ENCODE measurements at places on chromosomes 1 and 21.
A peak's percentile ranks its signal among the peaks of the same experiment; 100 is the strongest.

GRCh38 chr1:209611771-209612570, 28.5 kb downstream of the CAMK1G start:
- DNase-seq = no peak

- no peak for DNase-seq
Measured at GRCh38 chr1:160971618-160972056, 17.0 kb upstream of the ITLN2 start.

- DNase-seq = no peak
Measured at GRCh38 chr1:165924117-165924516, 96.7 kb downstream of the UCK2 start.

DNA sequence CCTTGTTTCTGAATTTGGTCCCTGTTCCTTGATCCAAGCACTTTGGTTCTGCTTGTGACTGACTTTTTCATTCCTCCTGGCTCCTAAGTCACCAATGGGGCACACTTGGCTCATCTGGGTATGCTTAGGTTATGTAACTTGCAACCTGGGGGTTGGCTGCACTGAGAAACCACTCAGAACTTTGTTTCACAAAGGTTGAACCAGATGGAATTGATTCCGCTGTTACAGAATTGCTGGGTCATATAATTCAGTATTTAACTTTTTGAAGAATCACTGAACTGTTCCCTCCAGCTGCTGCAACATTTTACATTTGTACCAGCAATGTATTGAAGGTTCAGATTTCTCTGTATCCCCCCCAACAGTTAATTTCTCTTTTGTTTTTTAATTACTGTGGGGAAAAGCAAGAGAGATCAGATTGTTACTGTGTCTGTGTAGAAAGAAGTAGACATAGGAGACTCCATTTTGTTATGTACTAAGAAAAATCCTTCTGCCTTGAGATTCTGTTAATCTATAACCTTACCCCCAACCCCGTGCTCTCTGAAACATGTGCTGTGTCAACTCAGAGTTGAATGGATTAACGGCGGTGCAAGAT, 9.6 kb upstream of the NVL start:
- no peak for DNase-seq

GRCh38 chr1:33434363-33434750, 3.5 kb upstream of the PHC2 start:
- no peak for DNase-seq

DNA sequence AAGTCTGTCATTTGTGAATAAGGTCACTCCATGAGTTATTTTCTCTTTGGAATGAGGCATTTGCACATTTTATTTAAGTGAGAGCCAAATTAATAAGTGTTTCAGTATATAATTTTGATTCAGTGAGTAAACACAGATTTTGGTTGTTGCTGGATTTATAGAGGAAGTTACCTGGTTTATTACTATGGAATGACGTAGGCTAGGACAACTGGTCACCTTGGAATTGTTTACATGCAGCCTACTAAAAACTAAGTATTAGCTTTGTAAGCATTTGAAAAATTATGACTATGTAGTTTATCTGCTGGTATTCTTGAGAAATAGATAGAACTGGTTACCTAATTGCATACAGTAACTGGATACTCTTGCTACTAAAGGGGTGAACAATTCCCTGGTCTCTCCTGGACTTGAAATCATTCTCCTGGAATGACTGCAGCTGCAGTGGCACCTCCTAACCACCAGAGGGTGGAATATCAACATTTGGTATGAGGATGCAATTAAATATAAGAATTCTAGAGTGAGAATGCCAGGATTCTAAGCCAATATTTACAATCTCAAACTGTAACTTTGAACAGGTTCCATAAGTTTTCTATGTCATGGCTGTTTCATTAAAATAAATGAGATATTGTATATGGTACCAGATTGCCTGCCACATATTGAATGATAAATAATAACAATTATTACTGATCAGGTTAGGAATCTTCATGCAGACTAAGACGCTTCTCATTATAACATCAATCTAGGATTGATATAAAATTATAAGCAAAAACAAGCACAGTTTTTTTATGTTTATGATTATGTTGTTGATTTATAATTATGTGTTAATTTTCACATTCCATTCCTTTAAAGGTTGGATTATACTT, 3.5 kb upstream of the KRTAP27-1 start:
- DNase-seq = peak; percentile 58

GRCh38 chr1:74729741-74730478, 2.9 kb downstream of the CRYZ start:
- DNase-seq = no peak

- DNase-seq = no peak
Measured at GRCh38 chr1:80731241-80731894, 1069.4 kb upstream of the ADGRL2 start.

- DNase-seq = peak; percentile 75
Measured at GRCh38 chr1:108125312-108126138, 74.6 kb downstream of the SLC25A24 start.

DNA sequence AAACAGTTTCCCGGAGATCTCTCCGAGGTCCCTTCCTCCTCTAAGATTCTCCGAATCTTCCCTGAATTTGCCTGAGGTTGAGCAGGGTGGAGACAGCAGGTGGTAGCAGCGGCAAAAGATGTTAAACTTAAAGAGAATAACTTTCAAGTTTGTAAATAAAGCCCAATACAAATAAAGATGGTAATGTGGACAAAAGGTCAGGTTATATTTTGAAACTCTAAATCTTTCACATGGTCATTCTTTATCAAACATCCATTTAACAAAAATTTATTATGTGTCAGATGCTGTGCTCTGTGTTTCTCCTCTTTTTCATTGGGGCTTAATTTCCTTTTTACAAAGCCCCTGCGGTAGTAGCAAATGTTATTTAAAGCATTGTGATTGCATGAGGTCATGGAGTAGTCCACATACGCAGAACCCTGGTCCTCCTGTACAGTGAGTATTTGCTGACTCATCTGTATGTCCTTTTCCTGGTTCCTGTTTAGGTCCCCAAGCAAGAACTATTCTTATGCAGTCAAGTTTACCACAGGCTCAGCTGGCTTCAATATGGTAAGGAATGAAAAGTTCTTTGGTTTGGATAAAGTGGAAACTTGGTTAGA, 119.2 kb downstream of the ITSN1 start:
- no peak for DNase-seq

DNA sequence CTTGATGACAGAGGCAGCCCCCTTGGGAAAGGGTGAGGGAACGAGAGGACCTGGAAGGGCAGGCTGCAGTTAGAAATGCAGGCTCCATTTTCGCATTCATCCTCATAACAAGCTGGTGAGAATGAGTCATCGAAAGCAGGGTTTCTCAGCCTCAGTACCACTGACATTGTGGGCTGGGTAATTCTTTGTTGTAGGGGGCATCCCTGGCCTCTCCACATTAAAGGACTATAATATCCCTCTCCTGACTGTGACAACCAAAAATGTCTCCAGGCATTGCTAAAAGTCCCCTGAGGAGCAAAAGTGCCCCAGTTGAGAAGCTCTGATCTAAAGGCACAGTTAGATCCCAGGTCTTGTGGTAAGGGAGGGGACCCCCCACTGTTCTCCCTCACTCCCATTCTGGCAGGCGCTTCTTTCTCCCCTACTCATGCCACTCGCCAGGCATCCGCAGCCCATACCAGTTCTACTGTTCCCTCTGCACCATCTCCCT, 20.4 kb downstream of the KCNN3 start:
- no peak for DNase-seq

GRCh38 chr1:115425442-115425841, 87.4 kb upstream of the NGF start:
- no peak for DNase-seq

- peak; percentile 60 for DNase-seq
Measured at GRCh38 chr1:156766298-156767100, 836 bp upstream of the PRCC start.

DNA sequence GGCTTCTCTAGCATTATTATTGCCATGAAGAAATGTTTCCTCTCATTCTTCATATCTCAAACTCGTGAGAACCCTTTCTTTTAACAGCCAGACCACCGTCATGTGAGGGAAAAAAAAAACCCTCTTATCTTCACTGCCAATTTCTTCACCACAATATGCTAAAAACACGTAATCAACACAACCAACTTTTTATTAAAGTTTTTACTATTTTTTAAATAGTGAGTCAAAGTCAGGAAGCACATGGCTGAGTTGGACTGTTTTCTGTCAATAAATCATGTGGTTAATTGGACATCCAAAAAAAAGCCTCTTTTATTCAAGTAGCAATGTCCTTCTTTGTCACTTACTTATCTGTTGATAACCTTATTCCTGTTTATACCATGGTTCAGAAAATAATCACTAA, 55.9 kb upstream of the SAMD13 start:
- DNase-seq = no peak

DNA sequence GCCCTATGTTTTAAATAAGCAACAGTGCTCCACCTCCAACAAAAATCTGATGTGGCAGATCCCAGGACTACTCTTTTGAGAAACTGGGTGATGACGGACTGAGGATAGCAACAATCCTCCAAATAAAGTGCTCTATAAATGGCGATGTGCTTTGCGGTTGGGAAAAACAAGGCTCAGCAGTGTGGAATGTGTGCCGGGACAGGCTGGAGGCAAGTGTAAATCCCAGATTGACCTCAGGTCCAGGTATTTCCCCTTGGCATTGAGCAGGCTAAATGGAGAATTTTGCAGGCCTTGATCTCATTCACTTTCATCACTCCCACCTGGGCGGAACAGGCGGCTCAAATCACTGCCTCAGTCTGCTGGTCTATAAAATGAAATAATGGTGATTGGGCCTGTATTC, 35.1 kb downstream of the LRRC42 start:
- no peak for DNase-seq

- DNase-seq = no peak
Measured at GRCh38 chr1:209672705-209673630, 2.2 kb upstream of the G0S2 start.

GRCh38 chr1:39065542-39065941, 39.4 kb downstream of the NDUFS5 start:
- no peak for DNase-seq

DNA sequence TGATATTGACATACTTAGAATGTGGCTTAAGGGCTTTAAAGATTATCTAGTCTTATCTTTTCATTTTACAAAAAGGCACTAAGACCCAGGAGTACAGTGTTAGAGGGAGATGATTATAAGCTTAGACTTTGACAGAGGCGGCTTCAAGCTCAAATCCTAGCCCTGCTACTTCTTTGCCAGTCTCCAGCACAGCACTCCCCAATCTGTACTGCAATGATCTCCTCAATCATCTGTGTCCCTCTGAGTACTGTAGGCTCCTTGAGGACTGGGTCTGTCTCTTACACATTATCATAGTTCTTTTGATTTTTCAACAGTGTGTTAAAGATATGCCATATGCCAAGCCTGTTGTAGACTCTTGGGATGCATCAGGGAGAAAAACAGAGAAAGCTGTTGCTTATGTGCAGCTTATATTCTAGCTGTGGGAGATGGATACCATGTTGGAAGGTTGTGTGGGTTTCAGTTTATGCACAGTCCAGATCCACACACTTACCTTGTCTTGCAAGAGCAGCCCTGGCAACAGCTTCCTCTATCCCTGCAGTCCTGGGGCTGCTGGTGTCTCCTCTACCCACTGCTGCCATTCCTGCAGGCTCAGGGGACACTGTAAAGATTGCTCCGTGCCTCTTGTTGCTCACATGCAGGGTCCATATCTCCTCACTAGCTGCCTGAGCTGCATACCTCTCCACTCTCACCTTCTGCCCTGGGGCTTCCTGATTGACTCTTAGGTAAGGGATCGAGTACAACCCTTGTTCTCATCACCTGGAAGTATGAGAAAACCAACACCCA, 103.9 kb upstream of the TSPAN2 start:
- peak; percentile 76 for DNase-seq

GRCh38 chr1:54111624-54112023, 41.2 kb downstream of the CDCP2 start:
- no peak for DNase-seq

DNA sequence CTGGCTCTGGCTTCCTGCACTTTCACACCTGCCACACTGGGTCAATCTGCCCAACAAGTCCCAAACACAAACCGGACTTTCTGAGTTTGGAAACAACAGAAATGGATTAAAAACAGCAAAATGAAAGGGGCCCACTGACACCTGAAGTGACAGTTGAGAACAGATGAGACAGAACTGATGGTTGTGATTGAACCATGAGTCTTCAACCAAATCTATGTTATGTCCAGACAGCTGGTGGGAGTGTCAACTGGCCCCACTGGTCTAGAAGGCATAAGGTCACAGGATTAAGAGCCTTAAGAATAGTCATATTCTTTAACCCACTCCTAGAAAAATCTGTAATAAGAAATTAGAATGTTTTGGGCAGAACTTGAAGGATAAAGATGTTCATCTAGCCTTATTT, 13.0 kb upstream of the ATP13A2 start:
- no peak for DNase-seq

DNA sequence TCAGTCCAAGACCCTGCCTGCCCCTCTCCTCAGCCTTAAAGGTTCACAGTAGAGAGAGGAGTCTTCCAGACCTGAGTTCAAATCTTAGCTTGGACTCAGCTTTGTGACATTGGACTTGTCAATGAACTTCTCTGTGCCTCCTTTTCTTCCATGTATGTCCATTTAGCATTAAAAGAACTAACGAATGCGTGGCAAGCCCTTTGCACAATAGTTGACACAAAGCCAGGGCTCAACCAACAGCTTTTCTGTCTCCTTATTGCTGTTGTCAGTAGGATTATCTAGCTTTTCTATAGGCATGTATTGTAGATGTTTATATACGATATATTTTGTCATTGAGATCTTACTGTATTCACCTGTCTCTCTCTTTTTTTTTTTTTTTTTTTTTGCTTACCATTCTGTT, 450.8 kb downstream of the PTPRU start:
- DNase-seq = no peak

DNA sequence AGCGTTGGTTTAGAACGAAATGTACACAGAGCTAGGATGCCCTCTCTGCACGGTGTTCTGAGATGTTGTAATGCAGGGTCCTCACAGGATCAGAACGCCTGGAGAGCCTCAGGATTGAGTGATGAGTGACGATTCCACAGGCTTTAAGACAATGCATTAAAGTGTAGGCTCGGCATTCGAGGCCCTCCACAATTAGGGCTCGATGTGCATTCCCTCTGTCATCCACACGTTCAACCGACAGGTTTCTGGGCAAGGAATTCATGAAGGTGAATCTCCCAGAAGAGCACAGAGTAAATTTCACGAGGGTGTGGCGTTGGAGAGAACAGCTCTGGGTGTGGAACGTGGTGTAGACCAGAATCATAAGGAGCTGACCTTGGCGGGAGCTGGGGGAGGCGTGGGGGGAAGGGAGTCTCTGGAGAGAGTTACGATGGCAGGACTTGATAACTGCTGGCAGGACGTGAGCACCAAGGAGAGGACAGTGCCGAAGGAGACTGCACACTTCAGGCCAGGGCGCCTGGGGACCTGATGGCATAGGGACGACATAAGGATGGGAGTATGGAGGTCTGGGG, 51.0 kb upstream of the EFHD2 start:
- DNase-seq = no peak

GRCh38 chr21:24955275-24955961, 651.9 kb downstream of the MRPL39 start:
- no peak for DNase-seq

- DNase-seq = no peak
Measured at GRCh38 chr1:223775054-223775453, 62.7 kb downstream of the CAPN2 start.
